ENCODE measurements at places on chromosomes 16 and 17.

DNA sequence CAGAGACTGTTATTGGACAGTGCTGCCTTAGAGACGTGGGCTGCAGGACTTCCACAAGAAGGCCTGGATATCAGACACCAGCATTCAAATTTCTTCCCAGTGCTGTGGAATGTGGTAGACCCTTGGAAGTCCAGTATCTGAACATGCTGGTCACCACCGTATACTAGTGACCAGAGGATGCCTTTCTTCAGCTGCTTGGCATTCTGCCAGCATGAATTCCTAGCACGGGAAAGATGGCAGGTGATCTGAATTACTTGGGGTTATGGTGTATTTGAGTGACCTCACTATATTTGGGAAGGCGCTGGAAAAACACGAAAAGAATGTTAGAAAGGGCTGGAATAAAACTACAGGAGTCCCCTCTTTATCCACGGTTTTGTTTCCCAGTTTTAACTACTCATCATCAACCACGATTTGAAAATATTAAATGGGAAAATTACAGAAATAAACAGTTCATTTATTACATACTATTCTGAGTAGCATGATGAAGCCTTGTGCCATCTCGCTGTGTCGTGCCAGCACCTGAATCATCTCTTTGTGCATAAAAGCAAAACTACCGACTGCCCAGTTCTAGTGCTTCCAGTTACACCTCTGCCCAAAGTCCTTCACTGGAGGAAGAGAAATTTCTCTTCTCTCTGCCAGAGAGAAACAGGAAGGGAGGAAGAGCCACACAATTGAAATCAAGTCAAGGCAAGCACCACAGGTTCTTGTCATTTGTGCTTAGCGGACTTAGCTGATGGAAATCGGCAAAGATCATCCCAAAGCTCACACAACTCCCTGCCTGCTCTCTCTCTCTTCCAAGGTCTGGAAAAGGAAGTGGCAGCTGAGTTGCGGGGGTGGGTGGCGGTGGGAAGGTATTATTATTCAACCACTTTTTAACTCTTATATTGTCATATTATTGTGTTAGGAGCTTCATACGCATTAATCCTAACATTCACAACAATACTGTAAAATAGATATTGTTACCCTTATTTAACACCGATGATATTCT lies 1.4 kb upstream of the CHST4 start:
- H3K36me3 ChIP-seq, result no peaks in the 10 kb centered on the region
- no peaks in the 10 kb centered on the region for H3K4me1 ChIP-seq
- no peak overlapping the region for H3K4me3 ChIP-seq
- DNase-seq, result no peak
- no peak overlapping the region for H3K27ac ChIP-seq

- H3K4me3 ChIP-seq, result no peak overlapping the region
- H3K36me3 ChIP-seq, result peaks cover 28% of the 10 kb centered on the region
- no peaks in the 10 kb centered on the region for H3K27me3 ChIP-seq
Observed at GRCh38 chr17:78972507-78973105, 7.1 kb downstream of the LGALS3BP start.

- H3K4me1 ChIP-seq, result peaks cover 26% of the 10 kb centered on the region
- no peak overlapping the region for H3K4me3 ChIP-seq
- H3K27ac ChIP-seq, result no peak overlapping the region
- H3K27me3 ChIP-seq, result no peaks in the 10 kb centered on the region
- peaks cover 34% of the 10 kb centered on the region for H3K36me3 ChIP-seq
- DNase-seq, result no peak
Observed at GRCh38 chr17:50861822-50862528, 4.2 kb downstream of the TOB1 start.

DNA sequence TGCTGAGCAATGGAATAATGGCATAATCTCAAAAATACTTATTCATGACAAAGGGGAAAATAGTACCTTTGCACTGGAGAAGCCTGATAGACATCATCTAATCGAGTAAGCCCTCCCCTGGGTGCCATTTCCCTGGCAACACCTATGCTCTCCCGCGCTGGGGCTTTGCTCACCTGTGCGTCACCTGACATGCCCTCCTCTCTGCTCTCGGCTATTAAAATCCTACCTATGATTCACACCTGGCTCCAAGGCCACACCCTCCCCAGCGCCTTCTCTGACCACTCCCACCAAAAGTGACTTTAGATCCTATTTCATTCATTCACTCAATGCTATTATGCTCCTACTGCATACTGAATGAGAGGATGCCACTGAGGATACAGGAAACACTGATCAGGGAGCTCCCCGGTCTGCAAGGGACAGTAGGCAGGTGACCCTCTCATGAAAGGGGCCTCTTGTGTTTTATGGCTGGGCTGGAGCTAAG lies 83.9 kb downstream of the NT5M start:
- no peak overlapping the region for H3K27ac ChIP-seq
- no peak for DNase-seq
- H3K4me3 ChIP-seq, result no peak overlapping the region
- H3K4me1 ChIP-seq, result peaks cover 8% of the 10 kb centered on the region
- peaks cover 41% of the 10 kb centered on the region for H3K27me3 ChIP-seq

DNA sequence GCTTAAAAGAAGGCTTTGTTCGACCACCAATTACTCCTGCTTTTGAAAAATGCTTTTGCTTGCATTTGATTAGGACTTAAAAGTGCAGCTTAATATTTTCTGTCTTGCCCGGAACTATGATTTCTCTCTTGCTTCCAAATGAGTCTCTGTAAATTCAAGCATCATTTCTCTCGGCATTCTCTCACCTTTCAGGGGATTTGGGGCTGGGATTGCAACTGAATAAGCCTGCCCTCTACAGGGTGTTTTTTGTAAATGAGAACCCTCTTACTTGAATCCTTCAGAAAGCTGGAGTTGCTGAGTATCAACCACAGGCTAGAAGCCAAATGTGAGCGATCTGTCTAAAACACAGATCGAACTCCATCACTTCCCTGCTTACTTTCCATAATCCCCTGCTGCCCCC lies 234.6 kb downstream of the TMEM114 start:
- H3K4me1 ChIP-seq, result no peaks in the 10 kb centered on the region
- no peak for DNase-seq
- H3K4me3 ChIP-seq, result no peak overlapping the region
- no peaks in the 10 kb centered on the region for H3K27me3 ChIP-seq
- no peaks in the 10 kb centered on the region for H3K36me3 ChIP-seq
- H3K27ac ChIP-seq, result no peak overlapping the region

GRCh38 chr17:49777563-49777962 lies 10.9 kb upstream of the KAT7 start:
- H3K27me3 ChIP-seq, result peaks cover 12% of the 10 kb centered on the region
- H3K4me3 ChIP-seq, result no peak overlapping the region
- no peak overlapping the region for H3K27ac ChIP-seq
- no peaks in the 10 kb centered on the region for H3K4me1 ChIP-seq
- no peak for DNase-seq
- no peaks in the 10 kb centered on the region for H3K36me3 ChIP-seq

- no peaks in the 10 kb centered on the region for H3K36me3 ChIP-seq
- H3K4me3 ChIP-seq, result no peak overlapping the region
- no peak overlapping the region for H3K27ac ChIP-seq
- H3K27me3 ChIP-seq, result no peaks in the 10 kb centered on the region
Observed at GRCh38 chr16:12060751-12061150, 84.2 kb downstream of the SNX29 start.

GRCh38 chr17:64245218-64246145 lies 17.6 kb downstream of the TEX2 start:
- no peak overlapping the region for H3K4me3 ChIP-seq
- H3K27ac ChIP-seq, result no peak overlapping the region
- no peaks in the 10 kb centered on the region for H3K36me3 ChIP-seq
- no peaks in the 10 kb centered on the region for H3K4me1 ChIP-seq

GRCh38 chr17:44266402-44267164 lies 1.4 kb downstream of the SLC4A1 start:
- peaks cover 22% of the 10 kb centered on the region for H3K27me3 ChIP-seq
- no peaks in the 10 kb centered on the region for H3K36me3 ChIP-seq
- no peak for DNase-seq
- H3K4me1 ChIP-seq, result no peaks in the 10 kb centered on the region
- H3K4me3 ChIP-seq, result no peak overlapping the region
- peak overlapping the region; percentile 29 for H3K27ac ChIP-seq

- no peaks in the 10 kb centered on the region for H3K4me1 ChIP-seq
- no peak overlapping the region for H3K27ac ChIP-seq
- no peak for DNase-seq
- no peaks in the 10 kb centered on the region for H3K36me3 ChIP-seq
Observed at GRCh38 chr17:14950216-14950615, 314.9 kb downstream of the PMP22 start.

- no peak overlapping the region for H3K4me3 ChIP-seq
- no peak for DNase-seq
- H3K4me1 ChIP-seq, result no peaks in the 10 kb centered on the region
- H3K27me3 ChIP-seq, result no peaks in the 10 kb centered on the region
- H3K36me3 ChIP-seq, result no peaks in the 10 kb centered on the region
- H3K27ac ChIP-seq, result no peak overlapping the region
Observed at GRCh38 chr16:65034915-65035314, 86.9 kb downstream of the CDH11 start.

GRCh38 chr17:40021451-40021971 lies 6.3 kb downstream of the CSF3 start:
- H3K4me3 ChIP-seq, result no peak overlapping the region
- H3K27ac ChIP-seq, result no peak overlapping the region
- H3K36me3 ChIP-seq, result peaks cover 28% of the 10 kb centered on the region
- H3K27me3 ChIP-seq, result no peaks in the 10 kb centered on the region
- DNase-seq, result no peak
- peaks cover 20% of the 10 kb centered on the region for H3K4me1 ChIP-seq

- no peak overlapping the region for H3K27ac ChIP-seq
- H3K27me3 ChIP-seq, result peaks cover 3% of the 10 kb centered on the region
- no peak for DNase-seq
- no peak overlapping the region for H3K4me3 ChIP-seq
- no peaks in the 10 kb centered on the region for H3K4me1 ChIP-seq
Observed at GRCh38 chr16:19746561-19746960, 28.5 kb downstream of the IQCK start.

DNA sequence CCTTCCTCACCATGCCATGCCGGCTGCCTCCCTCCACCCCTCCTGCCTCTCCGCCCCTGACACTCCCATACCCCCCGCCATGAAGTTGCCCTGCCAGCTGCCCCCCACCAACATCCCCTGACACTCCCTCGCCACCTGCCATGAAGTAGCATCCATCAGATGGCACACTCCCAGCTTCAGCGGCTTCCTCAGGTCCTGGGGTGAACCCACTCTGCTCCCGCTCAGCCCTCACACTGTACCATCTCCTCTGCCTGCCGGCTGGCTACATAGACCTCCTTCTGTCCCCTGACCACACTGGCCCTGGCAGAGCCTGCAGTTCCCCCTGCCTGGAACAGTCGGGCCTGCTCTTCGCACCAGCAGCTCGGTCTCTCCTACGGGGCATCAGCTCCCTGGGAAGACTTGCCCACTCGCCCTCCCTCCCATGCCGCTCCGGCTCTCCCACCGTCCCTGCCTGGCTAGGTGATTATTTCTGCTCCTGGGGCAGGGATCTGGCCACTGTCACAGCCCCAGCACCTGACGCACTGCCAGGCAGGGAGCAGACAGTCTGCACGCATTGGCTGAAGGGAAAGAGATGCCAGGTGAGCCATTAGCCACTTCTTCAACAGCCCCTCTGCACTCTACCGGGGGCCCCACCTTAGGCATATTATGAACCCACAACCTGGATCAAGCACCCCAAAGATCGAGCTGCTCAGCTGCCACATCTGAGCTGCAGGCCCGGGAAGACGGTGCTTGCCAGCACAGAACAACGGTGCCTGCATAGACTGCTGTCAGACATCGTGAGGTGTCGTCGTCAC lies 9.0 kb downstream of the CANT1 start:
- H3K36me3 ChIP-seq, result peaks cover 39% of the 10 kb centered on the region
- H3K4me1 ChIP-seq, result peaks cover 9% of the 10 kb centered on the region
- H3K27me3 ChIP-seq, result no peaks in the 10 kb centered on the region
- H3K4me3 ChIP-seq, result no peak overlapping the region
- peak overlapping the region; percentile 33 for H3K27ac ChIP-seq
- DNase-seq, result peak; percentile 6

GRCh38 chr17:55383771-55384642 lies 37.6 kb downstream of the MMD start:
- H3K27ac ChIP-seq, result no peak overlapping the region
- DNase-seq, result no peak
- peaks cover 11% of the 10 kb centered on the region for H3K27me3 ChIP-seq
- H3K36me3 ChIP-seq, result no peaks in the 10 kb centered on the region
- H3K4me1 ChIP-seq, result no peaks in the 10 kb centered on the region

GRCh38 chr17:67671493-67671892 lies 46.2 kb upstream of the NOL11 start:
- H3K27me3 ChIP-seq, result no peaks in the 10 kb centered on the region
- no peak overlapping the region for H3K27ac ChIP-seq
- DNase-seq, result no peak

DNA sequence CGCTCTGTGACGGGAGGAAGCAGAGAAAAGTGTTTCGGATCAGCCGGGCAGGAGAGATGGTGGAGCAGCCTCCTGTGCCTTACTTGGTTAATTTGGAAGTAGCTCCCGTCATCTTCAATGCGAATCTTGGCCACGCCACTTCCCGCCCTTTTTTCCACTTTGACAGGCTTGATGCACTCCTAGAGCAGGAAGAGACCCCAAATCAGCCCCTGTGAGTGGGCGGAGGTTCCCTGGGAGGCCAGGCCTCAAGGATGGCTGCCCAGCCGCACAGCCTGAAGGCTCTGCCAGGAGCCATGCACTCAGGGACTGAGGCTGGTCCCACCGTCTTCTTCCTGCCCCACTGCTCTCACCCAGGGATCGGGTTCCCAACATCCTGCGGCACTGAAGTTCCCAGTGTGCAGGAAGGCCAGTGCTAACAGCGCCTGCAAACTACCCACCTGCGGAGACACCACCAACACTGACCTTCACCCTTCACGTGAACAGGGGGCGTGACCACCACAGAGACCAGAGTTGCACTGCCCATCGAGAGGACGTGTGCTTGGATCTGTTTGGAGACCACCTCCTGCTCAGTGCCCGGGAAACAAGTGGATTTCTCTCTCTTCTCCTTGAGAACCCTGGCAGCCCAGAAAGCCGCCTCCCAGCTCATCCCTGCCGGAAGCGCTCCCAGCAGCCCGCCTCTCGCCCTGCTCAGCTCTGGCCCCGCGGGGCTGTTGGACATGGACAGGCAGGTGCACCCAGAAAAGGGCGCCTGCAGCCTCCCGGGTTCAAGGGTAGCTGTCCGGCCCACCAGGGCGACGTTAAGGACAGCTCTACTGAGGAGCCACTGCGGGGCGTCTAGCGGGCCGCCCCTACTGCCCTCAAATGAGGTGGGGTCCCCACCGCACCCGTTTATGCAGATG lies 988 bp downstream of the CIAO3 start:
- peak overlapping the region; percentile 65 for H3K27ac ChIP-seq
- peaks cover 28% of the 10 kb centered on the region for H3K4me1 ChIP-seq
- peak overlapping the region; percentile 79 for H3K4me3 ChIP-seq
- no peaks in the 10 kb centered on the region for H3K27me3 ChIP-seq
- no peak for DNase-seq
- H3K36me3 ChIP-seq, result peaks cover 10% of the 10 kb centered on the region

- no peak overlapping the region for H3K4me3 ChIP-seq
- H3K36me3 ChIP-seq, result no peaks in the 10 kb centered on the region
- DNase-seq, result no peak
- no peaks in the 10 kb centered on the region for H3K4me1 ChIP-seq
Observed at GRCh38 chr17:15918661-15919259, 26.2 kb upstream of the ADORA2B start.

- H3K4me1 ChIP-seq, result peaks cover 71% of the 10 kb centered on the region
- H3K27me3 ChIP-seq, result peaks cover 45% of the 10 kb centered on the region
- no peak overlapping the region for H3K4me3 ChIP-seq
Observed at GRCh38 chr16:10870137-10870776, 6.7 kb upstream of the CIITA start.

GRCh38 chr16:26155221-26155620 lies 463.5 kb downstream of the HS3ST4 start:
- H3K4me3 ChIP-seq, result no peak overlapping the region
- DNase-seq, result no peak
- H3K4me1 ChIP-seq, result no peaks in the 10 kb centered on the region
- no peak overlapping the region for H3K27ac ChIP-seq
